Inflammatory macrophage treated with lipopolysaccharide for 4 hours (primary cell): ENCODE measurements at places on chromosomes 3 and 15.
A peak's percentile ranks its signal among the peaks of the same experiment; 100 is the strongest.

- no peak for DNase-seq
These were observed 266.1 kb downstream of the ADAMTSL3 start for GRCh38 chr15:83919978-83920510.

- no peak for DNase-seq
These were observed 11.0 kb upstream of the MUSTN1 start for GRCh38 chr3:52845691-52846431.

DNA sequence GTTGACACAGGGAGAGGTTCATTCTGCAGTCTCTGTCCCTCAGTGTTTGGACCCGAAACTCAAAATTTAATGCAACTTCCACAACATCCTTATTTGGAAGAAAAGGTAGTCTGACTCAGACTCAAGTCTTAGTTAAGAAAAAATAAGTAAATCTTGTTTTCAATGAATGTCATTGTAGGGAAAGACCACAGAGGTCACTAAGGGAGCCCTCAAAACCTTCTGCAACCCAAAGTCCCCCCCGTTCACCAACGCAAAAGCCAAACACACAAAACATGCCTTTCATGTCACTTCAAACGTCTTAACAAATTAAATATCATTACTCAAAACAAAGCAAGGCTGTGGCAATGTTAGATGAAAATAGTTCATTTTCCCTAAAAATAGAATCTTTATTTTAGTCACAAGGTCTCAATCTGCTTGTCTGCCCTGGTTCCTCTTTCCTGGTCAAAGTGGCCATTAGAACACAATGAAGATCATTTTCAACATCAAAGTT is 20.9 kb upstream of the SSUH2 start:
- peak; percentile 33 for DNase-seq

- DNase-seq = peak; percentile 60
These were observed 66.3 kb upstream of the ACAD9 start for GRCh38 chr3:128813097-128813496.

DNA sequence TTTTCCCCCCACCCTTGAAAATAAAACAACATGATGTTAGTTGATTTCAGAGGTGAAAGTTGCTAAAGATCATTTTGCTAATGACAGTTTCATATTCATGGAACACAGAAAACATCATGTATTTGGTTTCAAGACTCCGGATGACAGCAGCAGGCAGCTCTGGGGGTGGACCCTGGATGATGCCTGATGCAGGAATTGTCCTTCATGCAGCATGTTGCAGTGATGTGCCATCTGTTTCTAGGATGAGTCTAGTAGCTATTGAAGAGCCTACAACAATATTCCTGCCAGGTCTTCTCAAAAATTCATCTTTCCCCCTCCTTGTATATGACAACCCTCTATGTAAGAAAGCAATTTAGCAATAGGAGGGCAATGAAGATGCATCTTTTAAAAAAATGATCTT is 108.3 kb downstream of the SV2B start:
- no peak for DNase-seq

DNA sequence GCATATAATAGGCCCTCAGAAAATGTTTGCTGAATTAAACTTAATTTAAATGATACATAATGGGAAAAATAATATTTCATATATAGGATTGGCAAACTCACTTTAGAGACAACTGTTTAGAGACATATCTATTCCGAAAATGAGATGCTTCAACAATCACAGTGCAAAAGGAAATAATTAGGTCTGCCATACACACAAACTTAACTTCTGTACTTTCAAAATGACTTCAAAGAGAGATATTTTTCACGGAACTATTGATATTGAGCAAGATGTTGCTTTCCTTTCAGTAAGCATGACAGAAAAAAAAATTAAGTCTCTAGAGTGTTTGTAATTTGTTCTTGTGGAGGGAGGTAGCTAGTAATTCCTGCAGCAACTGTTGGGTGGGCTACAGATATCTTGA is 769.5 kb downstream of the TUSC7 start:
- DNase-seq = no peak

DNA sequence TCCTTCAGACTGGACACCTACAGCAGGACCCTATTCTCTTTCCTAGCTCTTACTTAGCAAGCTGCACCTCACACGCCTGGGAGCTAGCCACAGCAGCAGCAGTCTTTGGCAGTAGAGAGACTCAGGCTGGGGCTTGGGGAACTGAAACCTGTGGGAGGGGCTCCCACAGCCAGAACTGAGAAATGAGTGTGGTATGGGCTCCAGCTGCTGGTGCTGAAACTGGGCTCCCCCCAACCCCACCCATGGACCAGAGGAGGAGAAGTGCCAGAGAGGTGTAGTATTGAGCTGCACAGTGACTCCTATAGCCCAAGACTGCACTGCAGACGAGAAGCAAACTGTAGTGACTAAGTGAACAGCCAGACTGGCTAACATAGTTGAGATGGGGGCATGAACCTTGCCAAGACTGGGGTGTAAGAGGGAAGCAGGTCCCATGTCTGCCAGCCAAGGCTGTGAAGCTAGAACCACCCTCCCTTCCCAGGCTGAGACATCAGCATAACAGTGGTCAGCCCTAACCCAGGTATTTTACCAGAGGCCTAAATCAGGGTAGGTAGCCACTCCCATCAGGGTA is 62.5 kb downstream of the MYO5A start:
- DNase-seq = peak; percentile 86

GRCh38 chr3:146124126-146124801 is 36.7 kb downstream of the PLOD2 start:
- DNase-seq = no peak

DNA sequence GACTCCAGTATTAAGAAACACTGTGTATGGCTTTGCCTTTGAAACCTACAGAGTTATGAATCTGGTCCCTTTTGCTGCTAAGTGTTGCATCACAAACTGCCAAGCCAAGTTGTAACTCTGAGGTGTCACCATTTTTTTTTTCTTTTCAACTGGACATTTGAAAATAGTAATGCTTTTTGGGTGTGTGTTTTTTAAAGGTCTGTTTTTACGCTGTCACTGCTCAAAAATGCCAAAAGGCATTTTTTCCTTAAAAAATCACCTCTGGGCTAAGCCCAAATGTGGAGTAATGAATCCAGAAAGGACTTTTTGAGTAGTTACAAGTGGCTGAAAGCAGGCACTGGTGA is 9.5 kb downstream of the SMAD3 start:
- peak; percentile 56 for DNase-seq

DNA sequence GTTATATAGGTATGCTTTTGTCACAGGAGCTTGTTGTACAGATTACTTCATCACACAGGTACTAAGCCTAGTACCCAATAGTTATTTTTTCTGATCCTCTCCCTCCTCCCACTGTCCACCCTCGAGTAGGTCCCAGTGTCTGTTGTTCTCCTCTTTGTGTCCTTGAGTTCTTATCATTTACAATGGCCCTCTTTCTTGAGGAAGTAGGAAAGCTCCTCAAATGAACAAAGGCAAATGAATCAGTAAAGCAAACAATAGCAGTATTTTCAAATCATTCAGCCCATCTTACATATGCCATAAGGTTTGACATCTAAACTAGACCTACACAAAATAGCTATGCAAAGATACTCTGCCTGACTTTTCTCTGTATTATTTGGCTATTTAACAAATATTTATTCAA is 211.5 kb downstream of the CDIN1 start:
- no peak for DNase-seq

DNA sequence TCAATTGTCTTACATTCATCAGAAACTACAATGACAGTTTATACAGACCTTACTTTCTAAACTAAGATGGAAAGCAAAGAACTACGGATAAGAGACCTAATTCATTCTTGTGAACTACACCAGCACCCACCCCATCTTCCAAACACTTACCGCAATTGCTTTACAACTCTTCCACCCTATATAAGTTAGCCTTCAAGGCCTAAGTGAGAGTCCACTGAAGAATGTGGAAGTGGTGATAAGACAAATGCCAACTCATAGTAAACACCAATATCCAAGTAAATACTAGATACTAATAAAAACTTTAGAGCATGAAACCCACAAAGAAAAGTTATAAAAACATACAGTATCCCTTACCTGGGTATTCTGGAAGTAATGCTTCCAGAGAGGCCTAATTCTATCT is 13.6 kb downstream of the ARF4 start:
- DNase-seq = no peak

DNA sequence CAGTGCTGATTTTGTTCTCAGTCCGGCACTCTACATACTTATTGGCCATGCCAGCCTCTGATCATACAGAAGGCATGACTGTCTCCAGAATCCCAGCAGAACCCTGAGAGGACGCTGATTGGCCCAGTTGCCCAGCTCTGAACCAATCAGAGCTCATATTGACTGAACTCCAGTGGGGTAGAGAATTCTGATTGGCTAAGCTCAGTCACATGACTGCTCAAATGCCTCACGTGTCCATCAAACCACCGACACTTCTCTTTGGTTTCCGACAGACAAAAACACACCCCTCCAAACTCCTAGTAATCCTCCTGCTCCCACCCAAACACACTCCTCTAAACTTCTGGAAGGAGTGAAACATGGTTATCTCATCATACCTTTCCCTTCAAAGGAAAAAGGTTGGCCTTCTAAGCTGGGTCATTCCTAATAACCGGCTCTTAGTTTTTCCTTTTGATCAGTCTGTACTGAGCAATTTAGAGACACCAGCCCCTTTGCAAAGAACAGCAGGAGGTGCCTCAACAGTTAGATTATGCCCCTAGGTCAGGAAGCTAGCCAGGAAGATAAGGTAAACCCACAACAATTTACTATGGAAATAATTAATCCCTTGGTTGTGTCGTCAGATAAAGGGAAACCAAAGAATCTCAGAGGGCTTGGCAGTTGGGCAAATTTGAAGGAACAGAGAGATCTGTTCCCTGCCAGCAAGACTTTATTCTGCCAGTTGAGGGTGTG is 187.8 kb downstream of the TLE3 start:
- DNase-seq = no peak
